ENCODE measurements at places on chromosomes 1 and 21.

DNA sequence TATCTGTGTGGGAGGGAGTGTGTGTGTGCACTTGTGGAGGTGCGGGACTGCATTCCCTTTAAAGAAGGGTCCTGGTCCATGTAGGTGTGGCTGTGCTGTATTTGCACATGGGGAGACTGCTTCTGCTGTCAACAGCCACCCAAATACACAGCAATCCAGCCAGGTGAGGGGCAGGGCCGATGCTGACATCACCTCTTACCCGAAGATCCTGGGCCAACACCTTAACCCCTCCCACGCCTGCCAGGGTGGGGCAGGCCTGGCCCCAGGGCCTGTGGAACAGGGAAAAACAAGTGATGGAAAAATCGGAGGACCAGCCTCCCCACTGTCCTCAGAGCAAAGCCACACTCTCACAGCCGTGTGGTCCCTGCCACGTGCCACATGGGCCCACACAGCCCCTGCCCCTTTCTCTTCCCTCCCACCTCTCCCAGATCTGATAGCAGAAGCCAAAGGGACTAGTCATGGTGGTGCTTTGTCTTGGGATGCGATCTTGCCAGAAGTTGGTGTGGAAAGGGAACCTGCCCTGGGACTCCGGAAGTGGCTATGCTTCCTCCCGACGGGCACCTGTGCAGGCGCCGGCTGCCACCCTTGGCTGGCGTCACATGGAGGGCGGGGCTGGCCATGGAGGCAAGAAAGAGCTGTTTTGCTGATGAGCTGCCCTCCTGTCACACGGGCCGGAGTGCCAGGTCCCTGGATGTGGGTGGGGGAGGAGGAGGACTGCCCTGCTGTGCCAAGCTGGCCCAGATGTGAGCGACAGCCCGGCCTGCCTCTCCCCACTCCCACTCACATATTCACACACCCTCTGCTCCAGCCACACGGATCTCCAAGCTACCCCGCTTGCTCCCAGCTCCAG is 7.8 kb upstream of the CASZ1 start:
- DNase-seq, result no peak

GRCh38 chr1:218365226-218365999 is 20.3 kb downstream of the TGFB2 start:
- DNase-seq, result no peak

- no peak for DNase-seq
Measured at GRCh38 chr1:91864017-91864700, 21.8 kb downstream of the TGFBR3 start.

DNA sequence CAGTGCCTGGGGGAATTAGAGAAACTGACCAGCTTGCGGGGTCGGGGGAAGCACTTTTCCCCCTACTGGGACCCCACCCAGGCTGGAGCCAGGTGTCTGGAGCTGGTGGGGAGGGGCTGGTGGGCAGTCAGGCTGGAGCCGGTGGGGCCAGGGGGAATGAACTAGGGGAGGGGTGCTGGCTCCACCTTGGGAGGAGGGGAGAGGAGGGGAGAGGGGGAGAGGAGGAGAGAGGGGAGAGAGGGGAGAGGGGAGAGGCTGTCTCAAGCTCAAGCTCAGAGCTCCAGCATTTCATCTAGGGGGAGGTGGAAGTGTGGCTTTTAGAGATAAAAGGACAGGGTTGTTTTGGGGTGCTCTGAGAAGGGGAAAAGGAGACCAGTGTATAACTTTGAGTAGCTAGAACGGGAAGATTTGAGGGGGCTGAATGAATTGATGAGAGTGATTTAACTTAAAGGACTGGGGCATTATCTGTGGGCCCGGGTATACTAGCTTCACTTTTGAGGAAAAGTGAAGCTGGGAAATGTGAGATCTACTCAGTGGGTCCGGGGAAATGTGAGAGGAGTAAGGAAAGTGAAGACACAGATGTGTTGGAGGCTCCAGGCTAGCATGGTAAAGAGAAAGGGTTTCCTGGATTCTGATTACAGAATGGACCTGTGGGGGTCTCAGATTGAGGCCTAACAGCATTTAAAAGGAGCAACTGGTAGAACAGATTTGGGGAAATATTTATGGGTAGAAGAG is 2.8 kb downstream of the EFNA1 start:
- DNase-seq, result no peak

- peak; percentile 35 for DNase-seq
Measured at GRCh38 chr1:181783208-181783607, 278.3 kb downstream of the ZNF648 start.

DNA sequence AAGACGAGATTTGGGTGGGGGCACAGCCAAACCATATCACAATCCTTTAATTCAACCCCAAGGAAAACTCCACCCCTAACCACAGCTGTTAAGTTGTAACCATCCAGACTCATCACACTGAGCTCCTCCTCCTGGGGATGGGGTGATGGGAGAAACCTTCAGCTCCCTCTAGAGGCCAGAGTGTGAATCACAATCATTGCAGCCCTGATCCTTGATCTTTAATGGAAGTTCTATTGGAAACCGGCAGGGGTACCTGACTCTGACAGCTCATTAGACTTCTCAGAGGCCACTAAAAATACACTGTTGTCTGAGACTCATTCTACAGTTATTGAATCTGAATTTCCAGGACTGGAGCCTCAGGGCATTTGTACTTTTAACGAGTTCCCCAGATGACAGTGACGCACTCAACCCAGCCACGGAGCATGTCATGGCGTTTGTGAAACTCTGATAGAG is 127.2 kb downstream of the IGSF21 start:
- DNase-seq, result peak; percentile 75

DNA sequence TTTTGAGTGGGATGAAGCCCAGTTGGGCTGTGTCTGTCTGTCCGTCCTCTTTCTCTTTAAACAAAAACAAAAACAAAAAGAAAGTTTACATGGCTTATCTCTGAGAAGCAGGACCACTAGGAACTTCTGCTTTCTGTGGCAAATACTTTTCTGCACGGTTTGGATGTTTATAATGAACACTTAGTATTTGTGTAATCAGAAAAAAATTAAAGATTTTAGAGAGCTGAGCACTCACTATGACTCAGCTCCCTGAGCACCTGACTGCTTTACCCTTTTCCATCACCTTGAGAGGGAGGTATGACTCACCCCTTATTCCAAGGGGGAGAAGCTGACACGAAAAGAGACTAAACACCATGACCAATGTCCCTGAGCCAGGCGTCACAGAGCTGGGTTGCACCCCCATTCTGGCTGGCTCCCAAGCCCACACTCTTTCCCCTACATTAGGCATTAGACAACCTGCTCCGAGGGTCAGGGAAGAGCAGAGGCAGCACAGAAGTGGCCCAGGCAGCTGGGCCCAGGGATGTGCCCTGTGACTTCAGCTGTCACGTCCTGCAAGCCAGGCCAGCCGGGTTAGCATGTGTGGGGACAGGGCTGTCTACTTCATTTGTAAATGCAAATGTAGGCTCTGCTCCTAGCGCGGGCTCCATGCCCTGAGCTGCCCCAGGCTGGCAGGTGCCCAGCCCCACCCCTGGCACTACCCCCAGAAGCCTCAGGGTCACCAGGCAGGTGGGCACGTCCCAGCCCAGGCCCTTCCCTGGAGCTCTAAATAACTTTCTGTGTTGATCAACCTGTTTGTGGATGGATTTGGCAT is 30.4 kb downstream of the RAP1GAP start:
- no peak for DNase-seq

GRCh38 chr1:206792939-206793607 is 20.8 kb upstream of the IL10 start:
- DNase-seq, result no peak

- no peak for DNase-seq
Measured at GRCh38 chr1:11790880-11791715, 14.7 kb downstream of the MTHFR start.

DNA sequence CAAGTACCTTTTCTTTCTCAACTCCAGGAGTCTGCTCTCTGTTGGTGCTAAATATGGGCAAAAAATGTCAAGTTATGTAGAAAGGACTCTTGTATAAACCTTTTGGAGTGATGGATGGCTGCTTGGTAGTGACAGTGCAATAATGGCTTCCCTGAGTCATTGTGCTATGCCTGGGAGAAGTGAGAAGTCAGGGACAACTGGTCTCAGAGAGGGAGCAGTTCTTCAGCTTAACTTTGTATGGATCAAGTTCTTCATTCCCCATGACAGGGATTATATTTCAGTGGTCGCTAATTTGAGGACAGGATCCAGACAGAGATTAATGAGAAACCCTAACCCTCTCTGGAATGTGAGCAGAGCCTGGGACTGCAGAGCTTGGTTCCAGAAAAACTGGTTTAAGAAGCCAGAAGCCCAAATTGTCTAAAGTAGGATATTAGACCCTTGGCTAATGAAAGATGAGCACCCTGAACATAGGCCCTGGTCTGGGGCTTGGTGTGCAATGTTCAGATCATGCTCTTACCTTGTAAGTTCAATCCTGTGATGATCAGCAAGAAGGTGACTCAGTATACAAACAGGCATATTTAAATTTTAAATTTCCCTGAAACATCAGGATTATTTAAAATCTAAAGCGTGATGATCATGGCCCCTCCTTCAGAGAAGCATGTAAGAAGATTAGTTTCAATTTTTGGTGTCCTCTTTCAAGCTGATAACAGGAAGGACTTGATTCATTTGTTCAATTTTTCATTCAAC is 50.9 kb downstream of the NTMT2 start:
- DNase-seq, result no peak

DNA sequence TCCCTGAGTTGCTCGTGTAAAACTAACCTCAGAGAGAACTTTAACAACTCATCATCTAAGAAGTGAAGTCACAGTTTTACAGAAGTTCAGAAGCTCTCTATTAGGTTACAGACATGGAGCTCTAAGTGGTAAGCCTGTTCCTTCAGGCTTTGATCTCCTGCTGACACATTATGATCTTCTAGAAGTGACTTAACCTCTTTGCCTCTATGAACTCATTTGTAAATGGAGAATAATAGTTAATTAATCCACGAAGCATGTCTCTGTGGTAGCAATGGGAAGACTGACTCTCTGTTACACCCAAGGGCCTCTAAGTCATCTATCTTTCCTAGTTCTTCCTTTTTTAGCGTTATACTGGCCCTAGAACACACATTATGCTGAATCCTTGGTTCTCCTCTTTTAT is 157.9 kb upstream of the NRIP1 start:
- DNase-seq, result no peak

GRCh38 chr1:53568540-53568939 is 109.3 kb downstream of the DMRTB1 start:
- no peak for DNase-seq

DNA sequence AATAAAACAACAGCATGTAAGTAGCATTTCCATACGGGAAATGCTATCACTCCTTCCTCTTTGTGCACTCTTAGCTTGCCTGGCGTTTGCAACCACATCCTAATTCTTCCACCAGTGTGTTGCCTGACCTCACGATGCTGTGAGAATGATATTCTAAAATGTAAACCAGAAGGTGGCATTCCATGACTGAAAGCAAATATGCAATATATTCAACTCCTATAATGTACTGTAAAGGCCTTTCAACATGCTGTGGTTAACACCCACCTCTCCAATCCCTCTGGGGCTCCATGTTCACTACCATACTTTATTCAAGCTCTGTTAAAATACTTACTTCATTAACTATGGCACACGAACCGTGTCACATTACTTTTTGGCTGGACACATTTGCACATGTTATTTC is 420.6 kb upstream of the DEPDC1 start:
- DNase-seq, result no peak

DNA sequence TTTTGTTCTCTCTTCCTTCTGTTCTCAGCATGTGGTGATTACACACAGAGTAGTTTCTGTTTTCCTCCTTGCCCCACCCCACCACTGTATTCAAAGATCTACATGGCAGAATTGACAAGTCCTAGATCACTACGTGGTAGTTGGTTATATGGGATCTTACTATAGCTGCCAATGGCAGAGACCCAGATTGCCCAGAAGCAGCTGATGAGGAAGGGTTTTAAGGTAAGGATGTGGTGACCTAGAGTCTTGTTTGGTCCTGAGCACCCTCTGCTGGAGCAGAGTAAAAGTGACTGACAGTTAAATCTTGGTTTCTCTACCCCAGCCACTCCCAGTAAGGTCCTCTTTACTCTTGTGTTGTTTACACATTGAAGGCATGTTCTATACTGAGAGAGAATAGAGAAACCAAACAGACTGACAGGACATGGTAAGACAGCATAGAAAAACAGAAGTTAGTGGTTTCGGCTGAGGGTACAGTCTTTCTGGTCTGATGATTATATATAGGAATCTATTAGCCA is 22.8 kb upstream of the STRIP1 start:
- DNase-seq, result no peak

DNA sequence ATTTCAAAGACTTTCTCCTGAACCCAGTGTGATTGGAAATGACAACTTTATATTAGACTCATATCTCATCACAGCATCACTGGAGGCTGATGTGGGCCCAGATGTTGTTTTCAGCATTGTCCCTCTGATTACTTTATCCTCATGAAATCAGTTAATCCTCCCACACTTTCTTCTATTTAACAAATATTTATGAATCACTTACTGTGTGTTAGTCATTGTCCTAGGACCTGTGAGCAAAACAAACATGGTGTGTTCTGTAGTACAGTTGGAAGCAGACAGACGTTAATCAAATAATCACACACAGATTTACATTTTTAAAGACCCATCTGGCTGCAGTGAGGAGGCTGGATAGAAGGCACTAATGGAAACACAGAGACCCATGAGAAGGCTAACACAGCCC is 383.7 kb downstream of the PRDM2 start:
- DNase-seq, result no peak

All from neuronal stem cell (in vitro differentiated cells).